Natural killer cell (primary cell): ENCODE measurements at places on chromosomes 2 and 18. TPM values are rescaled to one million over a fixed set of nuclear protein-coding genes. Genes with fewer than 3 reads are reported as not detected.

DNA sequence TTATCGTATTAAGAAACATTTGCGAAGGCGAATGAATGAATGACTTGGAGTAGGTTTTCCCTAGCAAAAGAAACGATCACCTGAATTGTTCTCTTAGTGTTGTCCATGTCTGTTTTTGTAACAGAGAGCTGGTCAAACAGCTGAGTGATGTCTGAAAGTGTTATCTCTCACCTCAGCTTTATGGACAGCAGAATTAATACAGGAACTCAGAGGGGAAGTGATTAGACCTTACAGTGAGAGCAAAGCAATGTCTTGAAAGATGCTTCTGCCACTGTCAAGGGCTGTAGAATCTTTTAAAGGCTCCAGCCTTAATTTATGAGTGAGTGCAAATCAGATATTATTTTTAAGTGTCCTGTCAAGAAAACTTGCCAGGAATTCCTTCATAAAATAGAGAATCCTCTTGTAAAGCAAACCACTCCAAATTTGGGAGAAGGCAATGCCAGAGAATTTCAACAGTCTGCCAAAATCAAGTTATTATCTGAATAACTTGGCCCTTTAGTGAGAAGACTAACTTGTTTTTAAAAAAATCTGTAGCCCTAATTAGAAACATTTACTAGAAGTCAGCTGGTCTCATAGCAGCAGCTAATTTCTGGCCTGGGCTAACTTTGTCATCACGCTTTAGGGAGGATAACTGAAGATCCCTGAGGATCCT is 60.7 kb downstream of the CDC42EP3 start:
- H3K27ac ChIP-seq = no peak overlapping the region
- no peaks in the 10 kb centered on the region for H3K27me3 ChIP-seq
- H3K36me3 ChIP-seq = no peaks in the 10 kb centered on the region
- H3K4me3 ChIP-seq = no peak overlapping the region
- DNase-seq = no peak

AMER3 gene
- total RNA-seq = not detected

- no peak for DNase-seq
- H3K27ac ChIP-seq = no peak overlapping the region
- no peak overlapping the region for H3K4me3 ChIP-seq
- H3K27me3 ChIP-seq = no peaks in the 10 kb centered on the region
These were observed 220.2 kb downstream of the PTPRM start for GRCh38 chr18:7787339-7787738.

DNA sequence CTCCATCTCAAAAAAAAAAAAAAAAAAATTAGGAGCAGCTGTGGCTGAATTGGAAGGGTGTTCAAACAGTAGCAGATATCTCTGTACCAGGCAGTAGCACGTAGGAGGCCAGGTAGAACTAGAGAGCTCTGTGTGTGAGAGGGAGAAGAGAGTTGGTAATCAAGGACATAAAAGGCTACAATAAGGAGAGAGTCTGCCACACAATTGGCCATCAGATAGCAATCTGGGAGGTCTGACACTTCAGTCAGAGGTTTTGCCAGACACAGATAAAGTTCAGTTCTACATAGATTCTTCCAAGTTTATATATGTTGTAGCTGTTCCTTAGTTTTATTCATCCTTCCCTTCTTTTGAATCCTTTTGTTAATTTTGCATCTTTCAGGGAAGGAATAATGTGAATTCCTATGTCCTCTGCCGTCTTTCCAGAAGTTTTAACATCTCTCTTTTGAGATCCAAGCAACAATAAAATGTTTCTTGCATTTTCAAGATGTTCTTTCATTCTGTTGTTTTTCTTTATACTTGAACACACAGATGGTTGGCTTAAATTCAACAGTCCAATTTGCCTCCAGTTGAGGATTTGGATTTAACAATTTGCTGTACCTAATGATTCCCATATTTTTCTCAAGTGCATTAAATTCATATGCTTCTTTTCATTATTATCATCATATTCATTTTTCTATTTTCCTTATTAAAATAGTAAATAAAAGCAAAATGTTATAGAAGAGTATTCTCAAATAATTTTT is 600.3 kb upstream of the GCFC2 start:
- H3K4me1 ChIP-seq = no peaks in the 10 kb centered on the region
- no peak overlapping the region for H3K27ac ChIP-seq
- H3K36me3 ChIP-seq = no peaks in the 10 kb centered on the region
- no peak for DNase-seq

- DNase-seq = no peak
- H3K27ac ChIP-seq = no peak overlapping the region
- H3K36me3 ChIP-seq = peaks cover 38% of the 10 kb centered on the region
- no peaks in the 10 kb centered on the region for H3K4me1 ChIP-seq
- no peak overlapping the region for H3K4me3 ChIP-seq
- H3K27me3 ChIP-seq = no peaks in the 10 kb centered on the region
These were observed 144.3 kb downstream of the ATAD2B start for GRCh38 chr2:23782646-23783045.

DNA sequence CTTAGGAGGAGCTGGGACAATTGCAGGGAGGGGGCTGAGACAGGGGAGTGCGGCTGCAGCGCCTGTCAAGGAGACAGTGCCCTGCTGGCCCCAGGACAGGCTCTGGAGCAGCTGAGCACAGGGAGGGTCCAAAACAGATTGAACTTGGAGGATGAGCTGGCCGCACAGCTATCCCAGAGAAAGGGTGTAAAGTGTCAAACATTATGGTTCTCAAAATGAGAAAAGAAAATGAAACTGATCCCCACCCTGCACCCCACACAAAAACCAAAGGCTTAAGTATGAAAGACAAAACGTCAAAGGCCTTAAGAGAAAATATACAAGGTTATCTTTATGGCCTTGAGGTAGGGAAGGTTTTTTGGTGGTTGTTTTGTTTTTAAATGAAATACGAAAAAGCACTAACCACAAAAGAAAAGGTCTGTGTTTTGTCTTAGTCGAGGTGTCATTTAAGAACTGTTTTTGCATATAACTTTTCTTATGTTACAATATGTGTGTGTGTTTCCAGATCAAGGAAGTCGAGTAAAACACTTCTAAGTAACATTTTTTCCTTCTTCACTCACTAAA is 111.8 kb downstream of the HDAC4 start:
- peak overlapping the region; percentile 89 for H3K27ac ChIP-seq
- H3K36me3 ChIP-seq = no peaks in the 10 kb centered on the region
- peaks cover 30% of the 10 kb centered on the region for H3K4me1 ChIP-seq
- no peaks in the 10 kb centered on the region for H3K27me3 ChIP-seq
- DNase-seq = no peak

GRCh38 chr2:134716721-134717243 is 2.0 kb downstream of the TMEM163 start:
- no peak overlapping the region for H3K4me3 ChIP-seq
- no peak for DNase-seq
- peaks cover 16% of the 10 kb centered on the region for H3K27me3 ChIP-seq
- H3K27ac ChIP-seq = no peak overlapping the region

DNA sequence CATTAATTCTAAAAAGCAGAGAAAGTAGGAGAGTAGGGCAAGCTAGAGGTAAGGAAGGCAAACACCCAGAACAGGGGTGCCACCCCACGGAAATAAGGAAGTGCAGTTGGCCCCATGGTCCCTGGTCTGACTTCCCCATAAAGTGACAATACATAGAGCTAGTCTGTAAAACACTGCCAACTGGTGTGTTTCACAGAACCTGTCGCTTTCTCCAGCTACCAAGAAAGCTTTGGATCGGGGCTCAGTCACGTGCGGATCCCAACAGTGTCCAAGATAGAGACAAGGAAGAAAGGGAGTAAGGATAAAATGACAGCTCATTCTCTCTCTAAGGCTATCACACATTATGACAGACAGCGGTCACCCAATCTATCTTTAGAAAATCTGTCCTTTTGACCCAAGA is 36.4 kb downstream of the TBC1D8 start:
- H3K27ac ChIP-seq = no peak overlapping the region
- DNase-seq = no peak
- H3K4me3 ChIP-seq = no peak overlapping the region
- no peaks in the 10 kb centered on the region for H3K36me3 ChIP-seq
- peaks cover 34% of the 10 kb centered on the region for H3K27me3 ChIP-seq

DNA sequence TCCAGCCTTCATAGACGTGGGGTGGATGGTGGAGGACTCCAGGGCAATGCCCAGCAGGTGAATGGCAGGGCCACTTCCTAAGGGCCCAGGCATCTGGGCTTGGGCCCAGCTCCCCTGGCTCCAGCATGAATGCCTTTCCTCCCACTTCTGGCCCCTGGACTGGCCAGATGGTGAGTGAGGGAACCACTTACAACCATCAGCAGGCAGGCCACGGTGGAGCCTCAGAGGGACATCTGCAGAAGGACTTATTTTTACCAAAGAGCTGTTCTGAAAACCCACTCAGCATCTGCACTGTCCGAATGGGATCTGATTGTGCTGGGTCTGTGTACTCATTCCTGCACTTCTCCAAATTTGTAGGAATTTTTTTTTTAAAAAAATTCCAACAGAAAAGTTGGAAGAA is 69.6 kb downstream of the SNTG2 start:
- DNase-seq = no peak
- H3K27me3 ChIP-seq = no peaks in the 10 kb centered on the region
- H3K4me1 ChIP-seq = no peaks in the 10 kb centered on the region
- no peak overlapping the region for H3K27ac ChIP-seq
- H3K4me3 ChIP-seq = no peak overlapping the region

GCA gene
- 9.7 TPM for total RNA-seq

GRCh38 chr2:109499566-109499965 is 114.2 kb downstream of the SEPTIN10 start:
- no peaks in the 10 kb centered on the region for H3K27me3 ChIP-seq
- H3K36me3 ChIP-seq = no peaks in the 10 kb centered on the region
- H3K27ac ChIP-seq = no peak overlapping the region
- H3K4me1 ChIP-seq = peaks cover 5% of the 10 kb centered on the region
- no peak for DNase-seq

DNA sequence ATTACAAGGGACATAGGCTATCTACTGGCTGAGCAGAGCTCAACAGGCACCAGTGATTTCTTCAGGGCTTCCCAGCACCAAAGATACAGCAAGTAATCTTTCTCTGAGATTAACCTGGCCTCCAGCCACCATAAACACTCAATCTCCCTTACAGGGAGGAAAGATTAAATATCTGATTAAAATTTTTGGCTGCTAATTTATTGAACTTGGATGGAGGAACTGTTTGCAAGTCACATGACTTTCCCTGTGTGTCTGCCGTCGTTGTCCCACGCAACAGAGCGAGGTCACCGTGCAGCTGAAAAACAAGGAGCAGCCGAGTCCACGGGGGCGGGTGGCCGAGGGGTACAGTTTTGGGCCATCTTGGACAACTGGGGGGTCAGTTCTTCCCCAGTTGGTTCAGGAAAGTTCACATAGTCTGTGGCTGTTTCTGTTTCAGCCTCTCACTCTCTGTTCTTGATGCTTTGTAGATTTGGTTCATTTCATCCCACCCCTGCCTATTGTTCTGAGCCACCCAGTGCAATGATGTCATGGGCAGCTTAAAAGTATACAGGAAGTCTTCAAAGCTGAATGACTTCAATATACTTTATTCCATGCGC is 186.8 kb upstream of the CTAGE1 start:
- no peaks in the 10 kb centered on the region for H3K27me3 ChIP-seq
- DNase-seq = no peak
- no peaks in the 10 kb centered on the region for H3K4me1 ChIP-seq
- no peak overlapping the region for H3K27ac ChIP-seq

MTCL1 gene
- 0.43 TPM for total RNA-seq

WIPF1 gene
- total RNA-seq = 640 TPM

- H3K4me1 ChIP-seq = peaks cover 2% of the 10 kb centered on the region
- H3K4me3 ChIP-seq = no peak overlapping the region
- no peak for DNase-seq
- H3K36me3 ChIP-seq = no peaks in the 10 kb centered on the region
- H3K27me3 ChIP-seq = no peaks in the 10 kb centered on the region
These were observed 2.4 kb upstream of the OTOS start for GRCh38 chr2:240142859-240143258.

GRCh38 chr2:31997653-31998052 is 13.2 kb downstream of the MEMO1 start:
- no peak overlapping the region for H3K4me3 ChIP-seq
- no peaks in the 10 kb centered on the region for H3K36me3 ChIP-seq
- peaks cover 9% of the 10 kb centered on the region for H3K4me1 ChIP-seq
- H3K27me3 ChIP-seq = no peaks in the 10 kb centered on the region
- peak; percentile 23 for DNase-seq

GRCh38 chr18:45938488-45938935 is 28.6 kb downstream of the EPG5 start:
- no peak for DNase-seq
- H3K27ac ChIP-seq = peak overlapping the region; percentile 79
- peaks cover 19% of the 10 kb centered on the region for H3K4me1 ChIP-seq
- no peaks in the 10 kb centered on the region for H3K27me3 ChIP-seq

DNA sequence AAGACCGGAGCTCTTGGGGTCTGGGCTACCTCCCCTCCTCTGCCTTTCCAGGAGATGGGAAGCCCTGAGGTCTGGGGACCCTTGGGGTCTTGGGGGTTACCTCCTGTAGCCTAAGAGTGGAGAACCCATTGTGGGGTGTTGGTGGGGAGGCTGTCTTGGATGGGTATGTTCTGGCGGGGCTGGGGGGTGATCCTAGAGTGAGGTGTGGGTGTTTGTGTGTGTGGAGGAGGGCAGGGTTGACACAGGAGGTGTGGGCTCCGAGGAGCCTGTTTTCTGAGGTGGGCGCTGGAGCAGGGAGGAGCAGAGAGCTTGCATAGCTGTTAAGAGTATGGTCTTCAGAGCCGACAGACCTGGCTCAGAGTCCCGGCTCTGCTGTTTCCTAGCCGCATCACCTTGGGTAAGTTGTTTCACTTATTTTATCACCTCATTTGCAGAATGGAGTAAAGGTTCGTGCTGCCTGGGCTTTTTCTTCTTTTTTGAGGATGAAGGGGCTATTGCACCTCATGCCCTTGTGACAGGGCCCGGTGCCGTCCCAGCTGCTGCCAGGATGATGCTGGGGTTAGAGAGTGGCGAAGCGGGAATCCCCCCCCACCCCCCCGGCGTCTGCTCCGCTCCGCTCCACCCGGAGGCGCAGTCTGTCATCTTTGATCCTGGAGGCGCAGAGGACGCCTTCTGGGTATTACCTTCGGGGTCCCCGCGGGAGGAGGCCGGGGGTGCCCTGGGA is 17.2 kb downstream of the TET3 start:
- peak overlapping the region; percentile 42 for H3K4me3 ChIP-seq
- no peak for DNase-seq
- H3K4me1 ChIP-seq = peaks cover 34% of the 10 kb centered on the region
- H3K36me3 ChIP-seq = no peaks in the 10 kb centered on the region

FBXO36 gene
- 1.2 TPM for total RNA-seq

- no peak for DNase-seq
- H3K27ac ChIP-seq = no peak overlapping the region
- no peaks in the 10 kb centered on the region for H3K27me3 ChIP-seq
- H3K4me1 ChIP-seq = no peaks in the 10 kb centered on the region
These were observed 115.8 kb downstream of the POLE4 start for GRCh38 chr2:75074228-75074627.
